GM19239 (cell line): ENCODE measurements at places on chromosomes 4 and X.

GRCh38 chr4:143307531-143307930, 29.1 kb upstream of the GAB1 start:
- no peak for DNase-seq

- DNase-seq = peak; percentile 53
Measured at GRCh38 chrX:154458116-154458953, at the start of gene PLXNA3. Gene PLXNA3, plus strand, starts transcription at chrX:154458281. Its CDS starts 1,903 bp downstream, at chrX:154460184.

- no peak for DNase-seq
Measured at GRCh38 chrX:74521961-74522751, 92.3 kb downstream of the RLIM start.

DNA sequence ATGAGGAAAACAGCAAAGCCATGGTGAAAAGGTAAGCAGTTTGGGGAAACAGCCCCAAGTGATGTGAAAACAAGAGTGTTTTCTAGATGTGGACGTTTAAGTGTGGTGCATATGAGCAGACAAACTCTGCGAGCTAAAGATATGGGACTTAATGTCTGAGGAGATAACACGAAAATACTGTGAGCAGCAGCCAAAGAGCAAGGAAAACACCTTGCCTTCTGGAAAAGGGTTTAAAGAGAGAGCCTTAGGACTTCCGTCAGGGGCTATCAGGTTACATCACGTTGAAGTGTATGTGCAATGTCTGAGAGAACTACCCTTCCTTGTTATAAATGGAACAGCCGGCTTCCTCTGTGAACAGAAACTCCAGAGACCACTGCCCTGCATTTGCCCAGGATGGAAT, 54.2 kb downstream of the LEF1 start:
- no peak for DNase-seq

DNA sequence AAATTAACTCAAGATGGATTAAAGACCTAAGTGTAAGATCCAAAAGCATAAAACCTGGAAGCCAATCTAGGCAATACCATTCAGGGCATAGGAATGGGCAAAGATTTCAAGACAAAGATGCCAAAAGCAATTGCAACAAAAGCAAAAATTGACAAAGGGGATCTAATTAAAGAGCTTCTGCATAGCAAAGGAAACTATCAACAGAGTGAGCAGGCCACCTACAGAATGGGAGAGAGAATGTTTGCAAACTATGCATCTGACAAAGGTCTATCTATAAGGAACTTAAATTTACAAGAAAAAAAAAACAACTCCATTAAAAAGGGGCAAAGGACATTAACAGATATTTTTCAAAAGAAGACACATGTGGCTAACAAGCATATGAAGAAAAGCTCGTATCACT, 171.9 kb downstream of the RAB28 start:
- DNase-seq = no peak

DNA sequence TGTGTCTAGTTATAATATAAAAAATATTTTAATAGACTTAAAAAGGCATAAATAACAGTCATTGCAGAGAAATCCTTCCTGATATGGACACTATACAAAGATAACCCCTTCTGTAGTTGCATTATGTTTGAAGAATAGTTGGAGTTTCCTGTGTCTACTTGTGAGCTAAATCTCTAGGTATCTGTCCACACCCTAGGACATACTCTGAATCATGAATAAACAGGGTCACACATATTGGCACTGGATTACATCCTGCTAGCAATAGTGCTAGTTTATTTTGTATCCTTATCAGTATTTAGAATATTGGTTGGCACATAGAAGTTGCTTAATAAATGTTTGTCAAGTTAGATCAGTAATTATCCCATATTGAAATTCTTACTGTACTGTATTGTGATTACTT, 173.9 kb downstream of the GRXCR1 start:
- DNase-seq = no peak

- DNase-seq = no peak
Measured at GRCh38 chr4:41315862-41316261, 59.1 kb downstream of the UCHL1 start.

- DNase-seq = no peak
Measured at GRCh38 chr4:141576585-141577110, 59.7 kb upstream of the IL15 start.

GRCh38 chr4:188177997-188178675, 38.9 kb downstream of the TRIML1 start:
- no peak for DNase-seq

- no peak for DNase-seq
Measured at GRCh38 chr4:19478791-19479190, 772.9 kb upstream of the SLIT2 start.

- no peak for DNase-seq
Measured at GRCh38 chrX:117910216-117910615, 206.4 kb downstream of the KLHL13 start.

- DNase-seq = no peak
Measured at GRCh38 chr4:181676546-181676945, 566.7 kb upstream of the TENM3 start.

DNA sequence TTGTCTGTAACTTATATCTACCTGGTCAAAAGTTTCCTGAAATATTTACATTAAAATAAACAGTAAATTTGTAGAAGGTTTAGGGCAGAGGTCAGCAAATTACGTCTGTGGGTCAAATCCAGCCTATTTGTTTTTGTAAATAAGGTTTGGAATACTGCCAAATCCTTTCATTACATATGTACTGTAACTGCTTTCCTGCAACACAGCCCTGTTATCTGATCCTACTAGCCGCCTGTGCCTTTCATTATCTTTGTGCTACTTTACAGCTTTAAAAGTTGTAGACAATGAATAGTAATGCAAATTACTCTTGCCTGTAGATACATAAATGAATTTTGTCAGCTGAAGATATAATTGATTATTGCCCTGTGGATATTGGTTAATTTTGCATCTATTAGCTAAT, 369.6 kb upstream of the SLC7A11 start:
- DNase-seq = no peak

DNA sequence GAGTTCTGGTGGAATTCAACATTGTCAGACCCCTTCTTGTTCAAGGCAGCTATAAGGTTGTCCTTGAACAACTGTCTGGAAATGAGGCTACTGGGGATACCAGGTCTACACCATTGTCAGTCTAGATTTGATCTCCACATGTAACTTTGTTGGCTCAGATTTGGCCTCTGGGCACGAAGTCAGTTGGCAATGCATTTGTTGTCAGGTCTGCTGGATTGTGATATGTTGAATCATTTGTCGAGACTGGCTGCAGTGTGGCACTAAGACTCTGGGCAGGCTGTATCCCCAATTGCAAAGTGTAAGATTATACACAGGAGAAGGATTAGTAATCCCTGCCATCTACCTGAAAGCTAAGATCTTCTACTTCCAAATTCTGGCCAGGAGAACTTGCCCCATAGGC, 26.5 kb downstream of the ZNF81 start:
- no peak for DNase-seq

GRCh38 chrX:24479924-24480323, 14.8 kb downstream of the PDK3 start:
- DNase-seq = no peak

- DNase-seq = no peak
Measured at GRCh38 chrX:9670136-9670814, 95.4 kb downstream of the GPR143 start.

DNA sequence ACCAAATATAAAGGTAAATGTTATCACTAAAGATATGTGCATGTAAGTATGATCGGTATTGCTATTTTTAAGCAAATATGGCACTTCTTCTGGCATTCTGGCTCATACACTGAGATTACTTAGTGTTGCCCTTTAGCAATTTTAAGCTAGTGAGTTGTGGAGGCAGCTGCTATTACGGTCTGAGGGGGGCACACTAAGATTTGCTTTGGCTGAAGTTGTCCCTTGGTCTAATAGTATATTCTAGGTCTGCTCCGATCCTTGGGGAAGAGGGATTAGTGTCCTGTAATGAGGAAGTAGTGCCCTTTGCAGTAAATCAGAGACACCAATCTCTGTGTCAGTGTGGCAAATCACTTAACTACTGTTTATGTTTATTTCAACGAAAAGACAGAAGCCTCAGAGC, 196.5 kb upstream of the FTHL17 start:
- no peak for DNase-seq

- no peak for DNase-seq
Measured at GRCh38 chrX:14899607-14900006, 26.4 kb downstream of the MOSPD2 start.

GRCh38 chrX:102515975-102516941, at the start of gene TMSB15A:
Gene TMSB15A, minus strand, starts transcription at chrX:102516739.
- peak; percentile 9 for DNase-seq

GRCh38 chr4:166426300-166426863, 553.3 kb downstream of the TLL1 start:
- DNase-seq = no peak

GRCh38 chrX:22171287-22172060, 101.2 kb upstream of the CBLL2 start:
- no peak for DNase-seq

GRCh38 chr4:2713337-2713736, 42.8 kb downstream of the TNIP2 start:
- DNase-seq = no peak

DNA sequence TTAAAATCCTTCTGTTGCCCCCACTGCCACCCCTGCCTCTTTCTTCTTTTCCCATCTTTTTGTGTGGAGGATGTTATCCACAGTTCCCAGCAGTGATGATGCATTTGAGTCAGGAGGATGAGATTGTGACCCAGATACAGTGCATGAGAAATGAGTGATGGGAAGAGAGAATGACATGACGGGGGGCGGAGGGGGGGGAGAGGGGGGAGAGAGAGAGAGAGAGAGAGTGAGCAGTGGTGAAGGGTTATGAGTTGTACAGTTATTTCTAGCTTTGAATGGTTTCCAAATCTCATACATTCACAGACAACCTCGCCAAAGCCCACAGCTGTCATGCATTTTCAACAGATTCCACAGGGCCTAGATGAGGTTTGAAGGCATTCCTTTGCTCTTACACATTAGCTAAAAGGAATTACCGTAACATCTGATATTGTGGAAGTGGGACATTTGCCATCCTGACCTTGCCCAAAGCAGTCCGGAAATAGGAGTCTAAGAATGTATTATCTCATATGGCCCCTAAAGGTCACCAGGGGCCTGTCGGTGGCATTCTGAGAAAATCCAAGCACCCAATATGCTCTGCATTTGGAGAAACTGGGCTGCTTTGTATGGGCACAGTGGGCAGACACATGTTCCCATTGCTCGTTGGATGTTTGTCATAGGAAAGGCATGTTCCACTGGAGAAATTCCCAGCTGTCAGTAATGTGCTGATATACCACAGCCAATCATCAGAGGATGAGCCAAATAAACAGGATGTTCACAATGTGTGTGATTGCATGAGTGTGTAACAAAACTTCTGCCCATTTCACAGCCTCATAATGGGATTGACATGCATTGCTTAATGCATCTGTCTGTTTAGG, 435.8 kb downstream of the SPRY1 start:
- DNase-seq = no peak

DNA sequence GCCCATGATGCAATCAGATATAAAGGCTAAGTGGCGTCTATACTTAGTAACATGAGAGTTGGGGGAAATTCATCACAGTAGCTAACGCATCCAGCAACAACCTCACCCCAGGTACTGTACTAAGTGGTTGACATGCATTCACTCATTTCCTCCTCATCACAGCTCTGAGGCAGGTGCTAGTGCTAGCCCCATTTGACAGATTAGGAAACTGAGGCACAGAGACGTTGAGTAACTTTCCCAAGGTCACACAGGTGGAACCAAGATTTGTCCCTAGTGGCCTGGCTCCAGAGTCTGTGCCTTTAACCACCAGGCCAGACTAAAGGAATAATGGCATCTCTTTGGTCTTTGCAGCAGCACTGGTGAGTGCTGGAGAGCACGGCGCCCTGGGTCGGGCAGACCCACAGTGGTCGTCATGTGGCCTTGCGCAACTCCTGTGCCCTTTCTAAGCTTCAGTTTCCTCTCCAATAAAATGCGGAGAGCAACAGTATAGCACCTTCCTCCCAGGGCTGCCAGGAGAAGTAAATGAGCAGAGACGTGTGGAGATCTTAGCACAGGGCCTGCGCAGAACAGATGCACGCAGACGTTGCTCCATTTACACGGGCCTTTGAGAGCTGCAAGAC, 186.4 kb downstream of the BCOR start:
- no peak for DNase-seq

DNA sequence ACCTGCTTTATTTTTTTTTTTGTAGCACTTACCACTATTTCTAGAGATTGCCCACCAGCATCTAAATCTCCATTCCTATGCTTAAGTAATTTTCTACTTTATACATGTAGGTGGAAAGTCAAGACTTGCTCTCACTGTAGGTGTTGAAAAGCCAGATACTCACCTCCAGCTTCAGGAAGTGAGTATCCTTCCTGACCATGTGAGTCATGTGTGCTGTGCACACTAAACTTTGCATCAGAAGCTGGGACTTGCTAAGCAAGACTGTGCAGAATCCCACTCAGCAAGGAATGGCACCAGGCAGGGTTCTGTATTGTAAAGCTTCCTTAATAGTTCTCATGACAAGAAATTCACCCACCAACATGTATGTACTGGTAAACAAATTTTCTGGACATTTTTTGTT, 151.8 kb downstream of the POU4F2 start:
- no peak for DNase-seq

GRCh38 chr4:15144967-15145295, 142.7 kb downstream of the CPEB2 start:
- DNase-seq = no peak

- no peak for DNase-seq
Measured at GRCh38 chrX:133850399-133850798, 135.0 kb downstream of the GPC3 start.

GRCh38 chr4:89981789-89982334, 87.2 kb downstream of the MMRN1 start:
- no peak for DNase-seq

GRCh38 chr4:92333016-92333415, 29.2 kb downstream of the GRID2 start:
- no peak for DNase-seq

DNA sequence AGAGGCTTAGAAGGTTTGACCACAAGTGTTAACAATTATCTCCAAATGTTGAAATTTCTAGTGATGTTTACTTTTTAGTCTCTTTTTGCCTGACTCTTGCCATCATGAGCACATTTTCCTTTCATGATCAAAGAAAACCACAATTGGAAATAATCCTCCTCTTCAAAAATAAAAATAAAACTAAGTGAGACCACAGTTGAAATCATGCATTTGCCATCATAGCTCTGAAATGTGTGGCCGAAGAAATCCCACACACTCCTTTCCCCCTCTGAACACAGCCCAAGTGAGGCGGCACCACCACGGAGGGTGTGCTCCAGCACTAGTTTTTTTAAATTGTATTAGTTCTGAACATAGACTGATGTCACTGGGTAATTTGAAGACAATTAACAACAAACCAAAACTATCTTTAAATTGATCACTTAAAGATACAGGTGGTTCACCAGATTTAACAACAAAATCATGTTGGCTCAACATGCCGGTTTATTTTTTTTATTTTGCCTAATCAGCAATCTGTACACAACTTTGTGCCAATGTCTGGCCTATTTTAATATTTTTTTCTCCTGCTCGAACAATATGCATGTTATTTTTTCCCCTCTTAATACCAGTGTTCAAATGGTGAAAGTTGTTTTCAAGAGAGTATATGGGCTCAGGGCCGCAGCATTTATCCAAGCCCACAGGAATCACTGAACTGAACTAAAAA, 17.6 kb downstream of the APBB2 start:
- no peak for DNase-seq
